ENCODE measurements at places on chromosomes 11 and 22.

- no peak for DNase-seq
These were observed 23.9 kb downstream of the ELFN2 start for GRCh38 chr22:37403267-37403960.

DNA sequence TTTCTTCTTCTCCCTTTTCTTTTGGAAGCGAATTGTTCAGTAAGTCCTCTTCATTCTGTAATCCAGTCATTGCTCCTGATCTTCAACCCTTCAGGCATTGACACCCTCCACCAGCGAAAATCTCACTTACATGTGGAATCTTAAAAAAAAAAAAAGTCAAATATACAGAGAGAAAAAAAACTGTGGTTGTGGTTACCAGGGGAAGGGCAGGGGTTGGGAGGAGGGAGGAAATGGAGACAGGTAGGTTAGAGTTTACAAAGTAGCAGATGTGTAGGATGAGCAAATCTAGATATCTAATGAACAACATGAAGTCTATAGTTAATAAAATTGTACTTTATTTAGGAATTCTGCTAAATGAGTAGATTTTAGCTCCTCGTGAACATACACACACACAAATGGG lies 17.7 kb upstream of the TMEM123 start:
- no peak for DNase-seq

- DNase-seq, result no peak
These were observed 631.4 kb upstream of the LUZP2 start for GRCh38 chr11:23865341-23865975.

- DNase-seq, result no peak
These were observed 32.1 kb upstream of the SOX10 start for GRCh38 chr22:38016182-38017151.

DNA sequence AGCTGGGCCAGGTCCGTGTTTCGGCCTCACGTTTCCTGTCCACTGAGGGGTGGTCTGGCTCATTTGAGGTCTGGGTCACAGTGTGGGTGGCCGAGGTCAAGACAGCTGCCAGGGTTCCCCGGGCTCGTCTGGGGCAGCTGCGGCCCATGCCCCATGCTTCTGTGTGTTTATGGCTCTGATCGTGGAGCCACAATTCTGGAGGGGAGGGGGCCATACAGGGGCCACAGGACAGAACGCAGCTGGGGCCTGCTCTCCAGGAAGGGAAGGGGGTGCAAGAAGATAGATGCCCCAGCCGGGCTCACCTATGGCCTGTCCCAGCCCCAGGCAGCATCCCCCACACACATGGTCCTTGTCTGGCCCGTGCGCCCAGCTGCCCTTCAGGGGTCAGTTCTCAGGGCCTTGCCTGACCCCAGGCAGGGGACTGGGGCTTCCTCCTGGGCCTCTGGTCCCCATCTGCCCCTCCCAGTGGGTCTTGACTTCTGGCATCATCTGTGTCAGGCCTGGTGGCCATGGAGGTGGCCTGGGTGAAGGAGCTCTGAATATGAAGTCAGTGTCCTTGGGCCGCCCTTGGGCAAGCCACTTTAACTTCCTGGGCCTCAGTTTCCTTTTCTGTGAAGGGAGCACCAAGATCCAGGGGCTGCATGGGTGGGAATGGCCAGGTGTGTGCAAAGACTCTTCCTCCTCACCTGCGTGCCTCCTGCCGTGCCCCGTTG lies 8.4 kb downstream of the TSPAN32 start:
- no peak for DNase-seq

DNA sequence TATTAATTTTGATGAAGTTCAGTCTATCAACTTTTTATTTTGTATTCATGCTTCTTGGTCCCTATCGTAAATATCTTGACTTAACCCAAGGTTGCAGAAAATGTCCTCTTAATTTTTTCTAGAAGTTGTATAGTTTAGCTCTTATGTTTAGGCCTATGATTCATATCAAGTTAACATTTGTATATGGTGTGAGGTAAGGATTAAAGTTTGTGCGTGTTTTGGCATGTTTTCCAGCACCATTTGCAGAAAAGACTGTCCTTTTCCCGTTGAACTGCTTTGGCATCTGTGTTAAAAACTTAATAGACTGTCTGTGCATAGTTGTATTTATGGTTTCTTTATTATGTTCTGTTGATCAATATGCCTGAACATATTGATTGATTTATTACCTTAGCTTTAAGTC lies 42.3 kb downstream of the ARHGEF12 start:
- DNase-seq, result no peak

- no peak for DNase-seq
These were observed 14.9 kb upstream of the MUC2 start for GRCh38 chr11:1059759-1060158.

GRCh38 chr22:31148953-31149627 lies 8.8 kb upstream of the PLA2G3 start:
- peak; percentile 75 for DNase-seq

GRCh38 chr11:18012122-18012905 lies 533 bp downstream of the SERGEF start:
- peak; percentile 39 for DNase-seq

DNA sequence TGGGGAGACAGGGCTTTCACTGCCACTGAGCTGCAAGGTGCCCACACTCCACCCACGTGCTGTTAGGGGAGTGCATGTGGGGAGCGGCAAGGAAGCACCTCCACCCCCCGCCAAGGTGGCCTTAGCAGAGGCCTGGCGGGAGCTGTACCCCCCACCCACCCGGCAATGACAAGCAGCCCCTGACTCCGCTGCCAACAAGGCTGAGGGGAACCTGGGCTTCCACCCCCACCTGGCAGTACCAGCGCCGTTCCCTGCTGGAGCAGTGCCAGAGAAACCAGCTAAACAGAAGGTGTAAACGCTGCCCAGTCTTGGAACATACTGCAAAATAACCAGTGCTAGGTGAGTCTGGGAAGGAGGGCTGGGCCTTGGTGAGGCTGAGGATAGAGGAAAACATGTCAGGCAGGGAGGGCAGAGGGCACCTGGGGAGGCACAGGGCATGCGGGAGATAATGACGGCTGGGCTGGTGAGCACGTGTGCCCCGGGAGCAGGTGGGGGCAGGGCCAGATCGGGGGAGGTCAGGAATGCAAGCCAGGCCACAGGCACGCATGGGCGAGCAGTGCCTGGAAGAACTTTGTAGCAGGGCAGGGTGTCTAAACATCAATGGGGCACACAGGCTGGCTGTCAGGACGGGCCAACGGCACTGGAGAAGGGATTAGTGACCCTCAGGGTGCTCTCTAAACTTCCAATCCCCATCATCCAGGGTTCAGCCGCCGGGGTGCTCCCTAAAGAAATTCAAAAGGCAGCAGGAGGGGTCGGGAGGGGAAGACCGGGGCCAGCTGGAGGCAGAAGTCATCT lies 6.6 kb downstream of the CERK start:
- no peak for DNase-seq

GRCh38 chr11:116172851-116173250 lies 599.9 kb downstream of the BUD13 start:
- no peak for DNase-seq

DNA sequence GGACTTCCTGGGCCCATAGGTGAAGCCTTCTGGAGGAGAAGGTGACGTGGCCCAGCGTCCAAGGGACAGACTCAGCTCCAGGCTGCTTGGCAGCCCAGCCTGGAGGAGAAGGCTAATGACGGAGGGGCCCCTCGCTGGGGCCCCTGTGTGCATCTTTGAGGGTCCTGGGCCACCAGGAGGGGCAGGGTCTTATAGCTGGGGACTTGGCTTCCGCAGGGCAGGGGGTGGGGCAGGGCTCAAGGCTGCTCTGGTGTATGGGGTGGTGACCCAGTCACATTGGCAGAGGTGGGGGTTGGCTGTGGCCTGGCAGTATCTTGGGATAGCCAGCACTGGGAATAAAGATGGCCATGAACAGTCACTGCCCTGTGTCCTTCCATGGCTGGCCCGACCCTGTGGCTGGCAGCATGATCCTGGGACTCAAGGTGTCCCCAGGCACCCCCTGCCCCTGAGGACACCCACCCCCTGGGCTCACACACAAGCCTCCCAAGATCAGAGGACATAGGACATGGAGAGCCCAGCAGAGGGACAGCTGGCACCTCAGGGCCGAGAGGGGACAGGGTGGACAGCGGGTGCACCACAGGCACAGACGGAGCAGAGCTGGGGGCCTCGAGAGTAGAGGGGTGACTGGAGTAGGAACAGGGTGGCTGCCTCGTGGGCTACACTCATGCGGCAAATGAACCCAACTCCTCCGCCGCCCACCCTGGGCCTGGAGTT lies 10.1 kb downstream of the SIGIRR start:
- no peak for DNase-seq

DNA sequence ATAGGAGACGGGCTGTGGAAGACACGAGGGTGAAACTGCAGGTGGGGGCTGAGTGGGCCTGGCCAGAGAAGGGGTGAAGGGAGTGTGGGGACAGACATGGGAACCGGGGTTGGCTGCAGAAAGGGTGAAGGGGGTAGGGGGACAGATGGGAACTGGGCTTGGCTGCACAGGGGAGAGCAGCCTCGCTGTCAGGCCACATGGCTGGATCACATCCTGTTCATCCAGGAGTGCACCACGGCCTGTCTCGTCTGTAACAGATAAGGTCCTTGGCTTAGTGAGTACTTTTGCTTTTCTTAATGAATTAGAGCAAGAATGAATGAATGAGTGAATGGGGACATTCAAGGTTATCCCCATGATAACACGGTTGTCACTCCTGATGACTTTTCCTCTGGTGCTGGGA lies 13.5 kb downstream of the FBLN1 start:
- no peak for DNase-seq

DNA sequence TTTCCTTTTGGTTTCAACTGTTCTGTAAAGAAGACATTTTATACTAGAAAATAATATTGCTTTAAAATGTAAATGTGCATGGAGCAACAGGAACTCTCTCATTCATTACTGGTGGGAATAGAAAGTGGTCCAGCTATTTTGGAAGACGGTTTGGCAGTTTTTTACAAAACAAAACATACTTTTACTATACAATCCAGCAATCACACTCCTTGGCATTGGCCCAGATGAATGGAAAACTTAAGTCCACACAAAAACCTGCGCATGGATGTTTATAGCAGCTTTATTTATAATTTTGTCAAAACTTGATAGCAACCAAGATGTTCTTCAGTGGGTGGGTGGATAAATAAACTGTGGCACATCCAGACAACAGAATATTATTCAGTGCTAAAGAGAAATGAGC lies 49.9 kb upstream of the SEPTIN5 start:
- no peak for DNase-seq

GRCh38 chr11:71075871-71076420 lies 176.4 kb downstream of the SHANK2 start:
- DNase-seq, result no peak

- no peak for DNase-seq
These were observed 37.1 kb downstream of the ST3GAL4 start for GRCh38 chr11:126392633-126393013.

GRCh38 chr11:96990914-96991313 lies 601.1 kb downstream of the JRKL start:
- no peak for DNase-seq

- no peak for DNase-seq
These were observed 12.1 kb downstream of the CWC15 start for GRCh38 chr11:94961255-94961654.

DNA sequence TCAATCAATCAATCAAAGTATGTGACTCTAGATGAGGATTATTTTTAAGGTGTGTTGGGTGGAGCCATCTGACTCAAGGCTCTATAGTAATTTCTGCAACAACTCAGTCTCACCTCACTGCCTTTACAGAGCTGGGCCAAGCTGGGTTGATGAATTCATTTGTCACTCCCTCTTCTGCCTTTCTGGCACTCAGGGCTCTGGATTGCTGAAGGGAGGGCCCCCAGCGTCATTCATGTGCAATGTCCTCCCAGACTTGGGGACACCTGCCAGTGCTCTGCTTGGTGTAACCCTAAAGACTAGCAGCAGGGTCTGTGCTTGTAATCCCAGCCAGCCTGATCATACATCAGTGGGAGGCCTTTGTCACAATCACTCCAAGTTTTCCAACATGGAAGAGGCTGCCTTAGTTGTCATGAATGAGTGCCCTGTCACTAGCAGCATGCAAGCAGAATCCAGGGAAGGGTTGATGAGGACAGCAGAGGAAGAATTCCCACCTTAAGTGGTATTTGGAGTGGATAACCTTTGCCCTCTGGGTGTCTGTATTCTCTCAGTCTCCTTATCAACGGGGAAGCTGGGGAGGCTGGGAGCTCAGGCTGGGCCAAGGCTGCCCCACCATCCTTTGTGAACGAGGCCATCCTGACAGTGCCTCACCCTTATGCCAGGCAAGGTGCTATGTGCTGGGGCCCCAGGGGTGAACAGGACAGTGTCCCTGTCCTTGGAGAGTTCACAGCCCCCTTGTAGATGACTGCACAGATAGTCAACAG lies 2.0 kb upstream of the TP53I11 start:
- DNase-seq, result no peak

GRCh38 chr11:92653454-92653853 lies 316.0 kb upstream of the MTNR1B start:
- DNase-seq, result no peak

- DNase-seq, result peak; percentile 10
These were observed 269.9 kb upstream of the SORL1-AS1 start for GRCh38 chr11:121722431-121723245.

- no peak for DNase-seq
These were observed 53.2 kb downstream of the MN1 start for GRCh38 chr22:27748349-27748748.

Measured in GM13977 (cell line).